A549 (cell line): ENCODE measurements at places on chromosomes 2 and 18.

GRCh38 chr2:109348671-109349502 lies 219.9 kb downstream of the SH3RF3 start:
- no peak for DNase-seq

- no peak for DNase-seq
These were observed 215.3 kb upstream of the DSEL start for GRCh38 chr18:67731851-67732250.

- DNase-seq: no peak
These were observed 91.0 kb upstream of the RAB6C start for GRCh38 chr2:129888461-129888860.

- DNase-seq: no peak
These were observed 64.3 kb downstream of the NFATC1 start for GRCh38 chr18:79459946-79460480.

GRCh38 chr2:101466426-101466825 lies 8.5 kb downstream of the RFX8 start:
- no peak for DNase-seq

DNA sequence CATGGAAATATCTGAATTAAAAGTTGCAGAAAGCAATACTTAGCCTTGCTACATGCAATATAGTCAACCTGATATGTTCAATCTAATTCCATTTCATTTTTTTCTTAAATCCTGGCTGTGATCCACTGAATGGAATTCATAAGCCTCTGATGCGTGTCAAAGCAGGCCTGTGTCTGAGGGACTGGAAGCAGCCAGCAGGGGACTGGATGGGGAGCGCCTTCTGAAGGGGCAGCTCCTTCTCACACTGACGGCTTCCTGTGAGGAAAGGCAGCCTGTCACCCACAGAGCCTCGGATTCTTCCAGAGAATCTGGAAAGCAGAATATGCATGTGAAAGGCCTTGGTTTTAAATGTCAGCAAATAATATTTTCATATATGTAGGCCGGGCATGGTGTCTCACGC lies 73.5 kb downstream of the KCNF1 start:
- DNase-seq: no peak

- DNase-seq: no peak
These were observed 23.1 kb upstream of the SLC66A3 start for GRCh38 chr2:11132036-11132671.

- no peak for DNase-seq
These were observed 15.5 kb upstream of the NEURL3 start for GRCh38 chr2:96520697-96521096.

- no peak for DNase-seq
These were observed 1517.5 kb upstream of the PIK3C3 start for GRCh38 chr18:40437517-40437916.

DNA sequence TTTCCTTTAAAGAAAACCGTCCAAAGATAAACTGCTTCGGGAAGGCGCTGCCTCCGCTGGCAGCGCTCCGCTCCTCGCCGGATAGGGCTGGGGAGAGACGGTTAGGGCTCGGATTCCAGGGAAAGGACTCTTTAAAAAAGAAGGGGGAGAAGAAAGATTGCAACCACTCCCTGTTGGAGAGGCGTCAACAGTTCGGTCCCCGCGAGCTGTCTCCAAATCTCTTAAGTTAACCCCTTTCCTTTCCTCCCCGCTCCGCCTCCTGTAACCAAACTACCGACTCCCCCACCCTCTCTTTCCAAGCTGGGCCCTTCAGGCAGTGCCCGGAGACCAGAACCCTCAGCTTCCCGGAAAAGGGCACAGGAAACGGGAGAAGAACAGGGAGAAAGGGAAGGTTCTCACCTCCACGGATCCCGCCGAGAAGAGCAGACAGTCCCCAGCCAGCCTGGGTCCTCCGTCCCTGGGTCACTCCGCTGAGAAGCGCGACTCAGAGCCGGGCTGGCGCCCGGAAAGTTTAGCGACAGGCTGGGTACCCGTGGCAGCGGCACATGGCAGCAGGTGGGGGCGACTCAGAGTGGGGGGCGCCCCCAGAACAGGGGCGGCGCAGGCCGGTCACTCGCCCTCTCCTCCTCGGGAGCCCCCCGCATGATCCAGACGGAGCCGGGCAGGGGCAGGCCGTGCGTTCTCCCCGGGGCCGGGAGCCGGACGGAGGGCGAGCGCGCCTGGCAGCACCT lies 675 bp downstream of the FZD5 start:
- DNase-seq: peak; percentile 43

GRCh38 chr2:191202209-191202721 lies 42.9 kb upstream of the MYO1B start:
- no peak for DNase-seq

- DNase-seq: no peak
These were observed 21.4 kb downstream of the DLGAP1 start for GRCh38 chr18:4433717-4434116.

GRCh38 chr2:204539019-204539385 lies 6.3 kb upstream of the PARD3B start:
- no peak for DNase-seq

- DNase-seq: no peak
These were observed 213.4 kb upstream of the REG3G start for GRCh38 chr2:78811955-78812610.

DNA sequence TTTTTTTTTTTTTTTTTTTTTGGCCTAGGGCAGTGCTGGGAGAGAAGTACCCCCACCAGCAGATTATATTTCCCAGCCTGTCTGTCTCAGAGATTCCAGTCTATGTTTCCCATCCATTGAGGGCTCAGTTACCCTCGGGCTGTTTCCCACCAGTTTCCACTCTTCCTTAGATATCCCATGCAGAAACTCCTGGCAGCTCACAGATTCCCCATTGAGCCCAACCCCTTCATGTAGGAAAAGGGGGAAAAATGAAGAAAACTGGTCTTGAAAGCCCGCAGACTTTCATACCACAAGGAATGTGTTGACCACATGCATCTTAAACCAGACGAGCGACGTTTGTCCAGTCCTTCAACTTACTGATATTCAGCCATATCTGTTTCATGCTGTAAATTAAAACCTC lies 15.2 kb downstream of the ASXL3 start:
- no peak for DNase-seq

DNA sequence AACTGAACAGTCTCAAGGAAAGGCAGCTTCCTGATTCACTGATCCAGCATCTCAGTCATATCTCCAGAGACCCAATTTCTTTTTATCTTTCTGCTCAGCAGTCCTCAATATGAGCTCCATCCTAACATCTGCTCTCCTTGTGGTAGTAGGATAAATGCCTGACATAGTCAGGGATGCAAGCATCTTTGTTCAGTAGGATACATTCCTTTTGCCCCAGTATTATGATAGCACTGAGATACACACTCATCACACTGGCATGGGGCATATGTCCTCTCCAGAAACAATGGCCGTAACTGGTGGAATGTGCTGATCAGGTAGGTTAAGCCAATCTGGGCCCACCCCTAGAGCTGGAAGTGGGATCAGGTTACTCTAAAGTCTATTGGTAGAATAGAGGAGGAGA lies 207.2 kb downstream of the ETAA1 start:
- no peak for DNase-seq

- no peak for DNase-seq
These were observed 346.3 kb downstream of the SATB2 start for GRCh38 chr2:199111458-199111857.

GRCh38 chr2:30627151-30627550 lies 180.1 kb downstream of the CAPN13 start:
- DNase-seq: no peak

DNA sequence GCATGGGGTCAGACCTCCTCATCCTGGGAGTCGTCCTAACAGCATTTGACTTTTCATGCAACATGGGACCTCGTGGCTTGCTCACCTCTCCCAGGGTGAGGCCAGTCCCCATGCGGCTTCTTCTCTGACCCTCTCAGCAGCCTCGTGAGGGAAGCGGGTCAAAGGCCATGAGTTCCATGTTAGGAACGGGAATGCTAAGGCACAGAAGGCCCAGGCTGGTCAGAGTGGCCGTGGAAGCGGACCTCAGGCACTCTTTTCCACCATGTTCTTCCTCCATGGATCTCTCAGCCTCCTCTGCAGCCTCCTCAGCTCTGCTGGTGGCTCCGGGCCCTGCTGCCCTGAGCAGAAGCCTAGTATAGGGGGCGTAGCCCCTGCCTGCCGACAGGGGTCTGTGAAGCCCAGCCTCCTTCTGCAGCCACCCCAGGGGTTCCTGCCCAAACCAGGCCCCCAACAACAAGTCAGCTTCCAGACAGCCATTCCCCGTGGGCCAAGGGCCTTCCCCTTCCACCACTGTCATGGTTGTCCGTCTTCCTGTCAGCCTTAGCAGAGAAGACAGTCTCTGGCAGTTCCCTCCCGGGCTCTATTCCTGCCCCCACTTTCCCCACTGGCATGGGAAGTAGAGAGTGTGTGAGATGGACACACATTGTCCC lies 60.0 kb upstream of the OTOF start:
- DNase-seq: no peak

- no peak for DNase-seq
These were observed 158.8 kb upstream of the ARL4C start for GRCh38 chr2:234655706-234656105.

GRCh38 chr2:84458551-84459017 lies 496 bp downstream of the SUCLG1 start:
- peak; percentile 7 for DNase-seq

- no peak for DNase-seq
These were observed 128.5 kb upstream of the LGALSL start for GRCh38 chr2:64325477-64325851.

DNA sequence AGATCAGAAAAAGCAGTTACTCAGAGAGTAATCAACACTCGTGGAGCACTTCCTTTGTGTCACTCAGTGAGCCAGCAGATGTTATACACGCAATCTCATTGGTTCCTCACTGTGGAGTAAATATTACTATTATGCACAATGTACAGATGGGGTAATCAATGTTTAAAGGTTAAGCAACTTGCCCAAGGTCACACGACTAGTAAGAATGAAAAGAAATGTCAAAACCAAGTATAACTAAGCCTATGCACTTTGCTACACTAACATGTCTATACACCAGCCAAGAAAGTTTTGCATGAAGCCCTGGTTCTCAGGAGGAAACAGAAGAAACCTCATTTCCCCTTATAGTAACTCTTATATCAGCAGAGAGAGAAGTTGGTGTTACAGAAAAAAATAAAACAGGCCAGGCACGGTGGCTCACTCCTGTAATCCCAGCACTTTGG lies 5.4 kb downstream of the METTL21A start:
- DNase-seq: no peak

GRCh38 chr2:119126650-119127049 lies 31.9 kb downstream of the C1QL2 start:
- DNase-seq: peak; percentile 50

DNA sequence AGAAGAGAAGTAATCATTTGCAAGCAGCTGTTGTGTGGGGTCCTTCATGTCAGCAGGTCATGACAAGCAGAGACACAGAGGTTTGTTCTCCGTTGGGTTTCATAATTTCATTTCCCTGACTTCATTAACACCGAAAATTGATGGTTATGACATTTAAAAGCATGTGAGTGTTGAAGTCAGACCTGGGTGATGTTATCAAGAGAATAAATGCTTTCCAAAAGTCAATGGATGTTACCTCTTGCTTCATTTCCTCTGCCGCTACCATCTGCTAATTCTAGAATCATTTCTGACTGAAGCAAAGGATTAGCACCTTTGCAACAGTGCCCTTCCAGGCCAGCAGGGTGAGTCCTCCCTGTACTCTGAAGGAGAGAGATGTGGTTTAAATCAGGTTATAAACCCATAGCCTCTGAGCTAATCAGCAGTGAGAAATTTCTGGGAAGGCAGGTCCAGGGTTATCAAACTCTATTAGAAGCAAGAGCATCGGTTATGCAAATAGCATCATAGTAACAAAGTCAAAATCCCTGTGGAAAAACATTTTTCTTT lies 446.2 kb downstream of the PIK3C3 start:
- no peak for DNase-seq

- DNase-seq: no peak
These were observed 328.5 kb upstream of the DSEL start for GRCh38 chr18:67845035-67845434.

- no peak for DNase-seq
These were observed 18.2 kb downstream of the HOXD1 start for GRCh38 chr2:176206682-176207081.

DNA sequence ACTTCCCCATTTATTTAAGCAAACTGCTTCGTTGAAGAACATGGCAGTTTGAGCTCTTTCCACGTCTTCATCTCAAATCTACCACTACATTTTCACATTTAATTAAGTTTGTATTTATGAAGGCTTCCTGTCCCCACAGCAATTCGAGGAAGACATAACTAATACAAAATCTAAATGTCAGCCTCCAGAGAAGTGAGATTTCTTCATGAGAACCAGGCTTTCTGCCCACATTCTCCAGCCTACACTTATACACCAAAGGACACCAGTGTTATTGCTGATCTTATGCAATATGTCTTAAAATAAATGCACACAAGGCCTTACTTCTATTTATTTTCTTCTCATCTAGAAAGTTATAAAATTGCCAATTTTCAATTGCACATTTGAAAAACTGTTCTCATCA lies 1209.3 kb upstream of the FAM98A start:
- no peak for DNase-seq

DNA sequence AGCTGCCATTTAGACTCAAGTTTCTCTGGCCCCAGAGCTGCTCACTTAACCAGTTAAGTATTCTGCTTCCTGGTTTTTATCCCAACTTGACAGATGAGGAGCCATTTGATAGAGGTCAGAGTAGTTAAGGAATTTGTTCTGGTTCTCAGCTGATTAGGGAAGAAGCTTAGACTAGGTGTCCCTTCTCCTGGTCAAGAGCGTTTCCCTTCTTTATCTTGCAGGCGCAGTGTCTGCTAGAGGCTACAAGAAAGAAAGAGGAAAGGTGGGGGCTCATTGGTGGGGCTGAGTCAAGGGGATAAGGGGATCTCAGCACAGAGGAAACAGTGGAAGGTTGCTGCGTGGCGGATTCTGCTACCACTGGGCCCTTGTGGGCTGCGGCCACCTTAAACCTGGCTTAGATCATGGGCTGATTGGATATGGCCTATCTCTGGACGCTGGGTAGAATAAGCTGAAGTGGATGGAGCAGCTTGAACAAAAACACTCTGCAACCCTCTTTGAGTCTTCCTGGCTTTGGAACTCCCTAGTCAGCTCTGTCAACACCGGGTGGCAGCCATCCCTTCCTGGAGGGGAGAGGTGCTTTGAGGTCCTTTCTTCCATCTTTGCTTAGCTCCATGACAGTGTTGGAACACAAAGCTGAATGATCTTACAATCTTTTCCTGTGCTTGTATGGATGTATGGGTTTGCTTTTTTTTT lies 70.8 kb downstream of the QPCT start:
- no peak for DNase-seq

DNA sequence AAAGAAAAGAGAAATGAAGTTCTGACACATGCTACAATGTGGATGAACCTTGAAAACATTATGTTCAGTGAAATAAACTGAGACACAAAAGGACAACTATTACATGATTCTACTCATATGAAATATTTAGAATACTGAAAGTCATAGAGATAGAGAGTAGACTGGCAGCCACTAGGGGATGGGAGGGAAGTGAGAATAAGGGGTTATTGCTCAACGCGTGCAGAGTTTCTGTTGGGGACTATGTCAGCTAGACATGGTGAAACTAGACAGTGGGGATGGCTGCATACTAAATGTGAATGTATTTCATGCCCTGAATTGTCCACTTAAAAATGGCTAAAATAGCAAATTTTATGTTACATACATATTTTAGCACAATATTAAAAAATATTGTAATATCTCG lies 108.7 kb upstream of the ATL2 start:
- DNase-seq: no peak
